ENCODE measurements at places on chromosomes 13 and 19.

- no peak for DNase-seq
Observed at GRCh38 chr13:112994084-112994780, 25.2 kb downstream of the MCF2L start.

DNA sequence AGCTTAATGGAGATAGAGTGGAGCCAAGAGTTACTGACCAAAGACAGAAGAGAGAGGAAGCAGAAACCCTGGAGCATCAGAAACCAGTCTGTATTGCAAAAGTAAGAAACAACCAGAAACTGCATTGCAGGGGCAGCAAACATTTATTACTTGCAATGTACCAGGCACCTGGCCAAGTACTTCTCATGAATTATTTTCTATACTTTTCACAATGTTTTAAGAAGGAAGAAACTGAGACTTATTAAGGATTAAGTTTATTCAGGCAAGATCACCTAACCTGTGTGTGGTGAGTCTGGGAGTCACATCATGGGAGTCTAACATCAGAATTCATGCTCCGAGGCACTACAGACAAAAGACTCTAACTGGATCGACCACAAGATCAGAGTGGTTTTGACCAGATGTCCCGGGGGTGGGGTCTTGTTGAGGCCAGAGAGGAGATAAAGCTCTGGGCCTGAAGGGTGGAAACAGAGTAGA, 47.4 kb downstream of the TNFRSF19 start:
- DNase-seq = no peak

DNA sequence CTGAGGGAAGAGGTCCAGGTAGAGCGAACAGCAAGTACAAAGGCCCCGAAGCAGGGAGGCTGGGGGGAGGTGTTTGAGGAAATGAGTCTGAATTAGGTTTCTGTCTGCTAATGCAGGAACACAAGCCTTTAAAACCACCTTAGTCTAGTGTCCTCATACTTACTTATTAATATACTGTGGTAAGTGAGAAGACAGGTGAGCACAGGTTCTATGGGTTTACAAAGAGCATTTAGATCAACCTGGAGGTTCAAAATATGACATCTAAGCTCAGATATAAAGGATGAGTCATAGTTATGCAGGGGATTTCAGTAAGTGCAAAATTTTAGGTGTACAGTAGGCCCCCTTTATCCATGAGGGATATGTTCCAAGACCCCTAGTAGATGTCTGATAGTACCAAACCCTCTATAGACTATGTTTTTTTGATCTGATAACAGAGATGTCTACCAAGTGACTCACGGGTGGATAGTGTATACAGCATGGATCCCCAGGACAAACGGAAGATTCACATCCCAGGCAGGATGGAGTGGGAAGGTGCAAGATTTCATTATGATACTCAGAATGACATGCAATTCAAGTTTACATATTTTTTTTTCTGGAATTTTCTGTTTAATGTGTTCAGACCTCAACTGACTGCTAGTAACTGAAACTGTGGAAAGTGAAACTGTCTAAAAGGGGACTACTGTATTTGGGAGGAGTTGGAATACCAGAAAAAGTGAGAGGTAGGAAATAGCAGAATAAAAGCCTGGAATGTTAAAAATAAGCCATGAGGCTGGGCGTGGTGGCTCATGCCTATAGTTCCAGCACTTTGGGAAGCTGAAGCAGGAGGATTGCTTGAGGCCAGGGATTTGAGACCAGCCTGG, 18.2 kb upstream of the MED4 start:
- DNase-seq = no peak

DNA sequence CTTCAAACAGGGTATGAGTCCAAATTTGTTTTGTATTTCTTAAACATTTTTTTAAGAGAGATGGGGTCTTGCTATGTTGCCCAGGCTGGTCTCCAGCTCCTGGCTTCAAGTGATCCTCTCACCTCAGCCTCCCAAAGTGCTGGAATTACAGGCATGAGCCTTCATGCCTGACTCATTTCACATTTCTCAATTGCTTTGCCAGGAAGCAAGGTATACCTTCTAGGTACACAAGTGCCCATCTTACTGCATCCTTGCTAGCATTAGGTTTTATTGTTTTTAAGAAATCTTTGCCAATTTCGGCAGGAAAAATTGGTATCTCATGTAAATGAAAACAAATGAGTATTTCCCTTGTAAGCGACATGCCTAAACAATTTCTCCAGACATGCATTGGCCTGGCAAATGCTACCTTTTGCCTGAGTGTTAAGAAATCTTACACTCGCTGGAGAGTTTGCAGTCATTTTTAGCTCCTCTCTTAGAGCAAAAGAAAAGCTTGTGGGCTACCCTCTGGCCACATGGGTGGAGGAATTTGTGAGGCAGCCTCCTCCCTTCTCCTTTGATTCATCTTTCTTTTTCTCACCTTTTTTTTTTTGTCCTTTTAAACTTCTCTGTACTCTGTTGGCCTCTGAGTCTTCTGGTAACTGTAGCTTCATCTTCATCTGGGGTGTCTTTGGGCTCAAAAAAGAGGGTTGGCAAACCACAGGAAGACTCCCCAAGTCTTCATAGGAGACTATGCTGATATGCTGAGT, 33.0 kb downstream of the ACTL9 start:
- DNase-seq = no peak

GRCh38 chr19:32671883-32672593, 2.9 kb downstream of the ANKRD27 start:
- no peak for DNase-seq

GRCh38 chr19:29378126-29378525, 147.7 kb upstream of the VSTM2B start:
- no peak for DNase-seq

DNA sequence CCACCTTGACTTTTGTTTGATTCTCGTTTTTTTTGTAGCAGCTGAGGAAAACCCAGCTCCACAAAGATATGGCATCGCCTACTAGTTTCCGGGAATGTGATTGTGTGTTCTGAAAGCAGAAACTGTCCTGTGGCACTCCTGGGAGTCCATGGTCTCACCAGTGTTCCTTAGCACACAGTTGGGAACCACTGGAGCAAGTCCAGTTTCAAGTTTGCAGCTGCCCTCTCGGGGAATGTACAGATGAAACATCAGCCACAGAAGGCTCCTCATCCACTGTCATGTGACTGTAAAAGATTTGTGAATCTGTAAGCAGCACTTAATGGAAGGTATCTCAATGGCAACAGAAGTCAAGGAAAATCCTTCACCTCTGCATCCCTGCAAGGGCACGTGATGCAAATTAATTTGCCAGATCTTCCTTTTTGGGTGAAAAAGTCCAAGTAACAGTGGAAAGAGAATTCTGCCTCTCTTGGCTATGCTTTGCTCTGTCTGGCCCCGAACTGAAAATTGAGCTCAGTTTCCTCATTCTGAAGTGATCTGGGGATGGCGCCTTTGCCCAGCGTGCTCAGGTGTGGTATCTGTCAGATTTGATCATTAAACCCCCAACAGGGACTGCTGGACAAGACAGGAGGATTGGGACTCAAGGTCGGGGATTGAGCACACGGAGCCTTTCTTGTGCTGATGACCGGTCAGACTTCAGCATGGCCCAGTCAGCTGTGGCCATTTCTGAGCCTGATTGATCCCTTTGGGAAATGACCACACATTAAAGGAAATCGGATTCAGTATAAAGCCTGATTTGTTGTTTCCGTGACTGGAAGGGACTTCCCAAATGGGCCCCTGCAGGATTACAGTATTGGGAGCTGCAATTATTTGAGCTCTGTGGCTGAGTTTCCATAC, 58.8 kb downstream of the ING1 start:
- DNase-seq = no peak

DNA sequence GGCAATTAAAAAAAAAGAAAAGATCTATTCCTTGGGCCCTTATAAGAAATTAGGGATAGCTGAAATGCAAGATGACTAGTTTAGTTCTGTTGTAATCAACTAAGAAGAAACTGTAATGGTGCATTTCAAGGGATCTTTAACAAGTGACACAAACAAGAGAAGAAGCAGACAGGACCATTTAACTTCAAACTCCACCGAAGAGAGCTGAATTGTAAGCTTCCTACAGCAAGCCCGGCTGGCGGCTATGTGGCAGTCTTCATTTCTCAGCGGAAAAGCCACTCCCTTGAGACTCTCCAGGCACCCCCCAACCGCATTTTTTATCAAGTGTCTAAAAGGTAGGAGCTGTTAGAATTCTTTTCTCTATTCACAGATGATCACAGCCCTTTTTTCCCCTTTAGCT, 305.2 kb upstream of the ZNF507 start:
- DNase-seq = no peak

- DNase-seq = no peak
Observed at GRCh38 chr13:89902223-89902622, 1445.3 kb upstream of the MIR17HG start.

GRCh38 chr19:29677001-29677817, 11.9 kb downstream of the PLEKHF1 start:
- DNase-seq = no peak

GRCh38 chr13:98999639-98999952, 21.7 kb upstream of the DOCK9 start:
- no peak for DNase-seq

- DNase-seq = no peak
Observed at GRCh38 chr19:36987091-36987490, 71.0 kb downstream of the ZNF568 start.

DNA sequence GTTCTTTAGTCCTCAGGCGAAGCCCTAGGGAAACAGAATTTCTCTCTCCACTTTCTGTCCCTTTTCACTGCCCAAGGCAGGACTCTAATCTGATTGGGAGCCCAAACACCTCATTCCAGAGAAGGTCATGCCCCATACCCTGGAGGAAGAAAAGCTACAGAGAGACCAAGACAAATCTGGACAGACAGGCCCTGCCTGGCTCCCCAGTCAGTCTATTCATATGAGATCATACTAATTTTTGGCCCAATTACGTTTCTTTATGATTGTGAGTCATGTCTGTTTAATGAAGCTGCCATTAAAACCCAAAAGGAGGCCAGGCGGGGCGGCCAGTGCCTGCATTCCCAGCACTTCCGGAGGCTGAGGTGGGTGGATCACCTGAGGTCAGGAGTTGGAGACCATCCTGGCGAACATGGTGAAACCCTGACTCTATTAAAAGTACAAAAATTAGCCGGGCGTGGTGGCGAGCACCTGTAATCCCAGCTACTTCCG, 3.3 kb upstream of the AP3D1 start:
- no peak for DNase-seq

- no peak for DNase-seq
Observed at GRCh38 chr13:52713894-52714293, 25.7 kb downstream of the CNMD start.
